ENCODE measurements at places on chromosomes 12 and 14.

- no peak for DNase-seq
These were observed 1049.0 kb downstream of the VRK1 start for GRCh38 chr14:97846156-97846555.

- DNase-seq: no peak
These were observed 64.5 kb upstream of the DAAM1 start for GRCh38 chr14:59123975-59124374.

- DNase-seq: no peak
These were observed 782 bp upstream of the PIWIL1 start for GRCh38 chr12:130336723-130337487.

- no peak for DNase-seq
These were observed 38.0 kb downstream of the TMEM63C start for GRCh38 chr14:77219591-77219990.

- DNase-seq: no peak
These were observed 6.4 kb upstream of the TSPAN8 start for GRCh38 chr12:71164166-71164565.

DNA sequence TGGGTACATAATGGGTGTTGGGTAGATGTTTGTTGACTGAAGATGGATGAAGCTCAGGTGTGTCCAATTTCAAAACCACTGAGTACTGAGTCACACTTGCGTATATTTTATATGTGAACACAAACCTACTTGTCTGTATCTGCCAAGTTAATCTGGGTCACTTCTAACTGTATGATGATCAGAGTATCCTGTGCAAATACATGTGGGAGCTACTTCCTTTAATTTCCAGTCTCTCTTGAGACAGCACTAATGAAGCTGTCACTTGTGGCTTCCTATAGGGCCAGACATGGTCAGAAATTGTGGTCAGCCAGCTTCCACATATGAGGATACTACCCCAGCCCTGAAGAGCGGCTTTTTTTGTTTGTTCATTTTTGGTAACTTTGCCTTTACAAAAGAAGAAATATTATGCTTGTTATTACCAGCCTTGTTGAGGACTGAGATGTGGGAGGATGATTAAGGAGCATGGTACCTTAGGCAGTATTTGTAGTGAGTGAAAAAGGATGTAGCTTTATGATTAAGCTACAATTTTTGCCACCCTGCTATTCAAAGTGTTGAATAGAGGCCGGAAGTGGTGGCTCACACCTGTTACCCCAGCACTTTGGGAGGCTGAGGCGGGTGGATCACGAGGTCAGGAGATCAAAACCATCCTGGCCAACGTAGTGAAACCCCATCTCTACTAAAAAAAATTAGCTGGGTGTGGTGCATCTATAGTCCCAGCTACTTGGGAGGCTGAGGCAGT is 32.4 kb downstream of the PLXNC1 start:
- DNase-seq: no peak

- DNase-seq: no peak
These were observed 196.3 kb downstream of the PPM1H start for GRCh38 chr12:62738616-62739015.

- DNase-seq: no peak
These were observed 75.7 kb downstream of the DIP2B start for GRCh38 chr12:50580436-50580835.

- no peak for DNase-seq
These were observed 10.0 kb downstream of the ANKRD9 start for GRCh38 chr14:102499401-102500157.

GRCh38 chr12:72323881-72324280 is 51.7 kb downstream of the TRHDE start:
- DNase-seq: no peak

DNA sequence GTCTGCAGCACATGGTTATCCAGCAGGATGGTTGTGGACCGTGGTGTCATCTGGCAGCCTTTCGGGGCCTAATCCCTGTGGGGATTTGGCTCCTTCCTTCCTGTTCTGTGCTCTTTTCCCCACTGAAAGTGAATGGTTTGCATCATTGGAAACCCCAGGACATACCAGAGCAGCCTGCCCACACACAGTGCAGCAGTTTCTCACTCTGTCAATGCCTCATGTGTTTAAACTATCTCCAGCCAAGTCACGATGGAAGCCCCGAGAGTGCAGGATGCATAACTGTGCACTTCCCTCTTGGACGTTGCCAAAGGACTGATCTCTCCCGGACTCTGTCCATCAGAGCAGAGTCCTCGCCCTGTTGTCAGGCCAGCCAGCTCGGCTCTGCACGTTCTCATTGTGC is 29.0 kb upstream of the AMN start:
- DNase-seq: no peak

DNA sequence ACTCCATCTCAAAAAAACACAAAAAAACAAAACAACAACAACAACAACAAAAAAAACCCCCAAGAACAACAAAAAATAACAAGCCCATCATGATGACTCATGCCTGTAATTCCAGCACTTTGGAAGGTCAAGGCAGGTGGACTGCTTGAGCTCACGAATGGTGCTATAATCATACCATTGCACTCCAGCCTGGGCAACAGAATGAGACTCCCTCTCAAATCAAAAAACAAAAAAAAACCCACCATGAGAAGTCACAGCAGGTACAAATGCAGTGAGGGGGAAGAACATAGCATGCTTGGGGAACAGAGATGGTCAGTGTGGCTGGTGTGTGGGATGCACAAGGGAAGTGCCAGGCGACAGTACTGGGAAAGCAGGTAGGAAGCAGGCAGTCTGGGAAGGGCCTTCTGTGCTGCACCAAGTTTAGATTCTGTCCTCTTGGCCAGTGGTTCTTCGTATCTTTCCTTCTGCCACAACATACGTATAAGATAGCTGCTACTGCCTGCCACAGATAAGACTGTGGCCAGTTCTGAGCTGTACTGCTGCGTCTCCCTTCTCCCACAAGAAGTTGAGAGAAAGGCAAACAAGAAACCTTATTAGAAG is 28.0 kb downstream of the ATG14 start:
- DNase-seq: no peak

DNA sequence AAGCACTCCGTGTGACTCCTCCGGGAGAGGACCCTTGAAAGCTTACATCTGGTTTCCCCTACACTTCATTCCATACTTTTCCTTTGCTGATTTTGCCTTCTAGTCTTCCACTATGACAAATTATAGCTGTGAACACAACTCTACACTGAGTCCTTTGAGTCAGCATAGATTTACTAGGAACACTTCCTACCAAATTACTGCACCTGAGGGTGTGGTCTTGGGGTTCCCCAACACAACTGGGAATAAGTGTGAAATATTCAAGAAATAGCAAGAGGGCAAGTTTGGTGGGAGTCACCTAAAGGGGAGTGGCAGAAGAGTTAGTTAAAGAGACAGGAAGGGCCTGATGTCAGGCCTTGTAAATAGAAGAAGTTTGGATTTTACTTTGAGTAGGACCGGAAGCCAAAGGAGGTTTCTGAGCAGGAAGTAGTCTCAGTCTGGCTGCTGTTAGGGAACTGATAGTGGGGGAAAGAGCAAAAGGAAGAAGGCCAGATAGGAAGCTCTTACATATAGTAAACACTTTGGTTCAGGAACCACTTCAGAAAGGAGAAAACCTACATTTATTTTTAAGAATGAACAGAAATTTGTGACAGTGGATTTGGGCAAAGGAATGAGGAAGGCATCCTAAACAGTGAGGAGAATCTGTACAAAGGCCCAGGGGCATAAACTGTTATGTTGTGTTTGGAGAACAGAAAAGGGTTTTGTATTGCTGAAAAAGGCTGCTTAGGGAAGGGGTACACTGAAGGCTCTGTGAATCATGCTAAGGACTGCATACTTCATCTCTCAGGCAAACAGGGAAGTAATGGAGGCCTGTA is 14.2 kb downstream of the SEL1L start:
- no peak for DNase-seq

DNA sequence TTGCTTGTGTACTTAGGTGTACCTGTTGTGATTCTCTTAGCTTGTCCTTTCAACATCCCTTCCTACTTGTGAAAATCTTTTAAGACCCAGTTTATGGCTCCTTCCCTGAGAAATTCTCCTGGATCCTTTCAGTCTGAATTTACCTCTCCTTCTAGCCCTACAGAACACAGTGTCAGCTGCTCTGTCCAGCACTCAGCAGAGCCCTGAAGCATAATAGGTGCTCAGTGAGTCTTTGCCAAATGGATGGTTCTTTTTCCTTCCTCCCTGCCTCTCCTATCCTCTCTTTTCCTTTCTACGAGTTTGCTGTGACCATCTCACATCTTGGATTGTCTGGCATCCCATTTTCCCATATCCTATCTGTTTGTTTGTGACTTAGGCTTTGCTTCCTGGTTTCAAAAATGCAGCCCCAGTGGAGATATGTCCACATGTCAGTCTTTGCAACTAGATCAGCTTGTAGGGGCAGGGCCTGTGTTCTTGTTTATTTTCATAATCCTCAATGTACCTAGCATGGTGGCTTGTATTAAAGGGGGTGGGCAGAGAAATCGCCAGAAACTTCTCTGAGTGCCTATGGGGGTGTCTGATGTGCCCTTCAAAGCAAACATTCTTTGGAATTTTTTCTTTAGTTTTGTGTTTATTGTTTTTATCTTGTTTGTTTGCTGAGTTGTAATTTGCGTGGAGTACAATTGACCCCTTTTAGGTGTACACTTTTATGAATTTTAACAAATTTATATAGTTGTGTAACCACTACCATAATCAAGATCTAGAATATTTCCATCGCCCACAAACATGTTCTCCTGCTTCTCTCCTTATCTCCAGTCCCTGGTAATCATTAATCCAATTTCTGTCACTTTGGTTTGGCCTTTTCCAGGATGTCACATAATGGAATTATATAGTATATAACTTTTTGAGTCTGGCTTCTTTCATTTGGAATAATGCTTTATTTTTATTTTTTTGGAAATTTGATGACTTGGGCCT is 62.8 kb downstream of the SMOC1 start:
- no peak for DNase-seq

DNA sequence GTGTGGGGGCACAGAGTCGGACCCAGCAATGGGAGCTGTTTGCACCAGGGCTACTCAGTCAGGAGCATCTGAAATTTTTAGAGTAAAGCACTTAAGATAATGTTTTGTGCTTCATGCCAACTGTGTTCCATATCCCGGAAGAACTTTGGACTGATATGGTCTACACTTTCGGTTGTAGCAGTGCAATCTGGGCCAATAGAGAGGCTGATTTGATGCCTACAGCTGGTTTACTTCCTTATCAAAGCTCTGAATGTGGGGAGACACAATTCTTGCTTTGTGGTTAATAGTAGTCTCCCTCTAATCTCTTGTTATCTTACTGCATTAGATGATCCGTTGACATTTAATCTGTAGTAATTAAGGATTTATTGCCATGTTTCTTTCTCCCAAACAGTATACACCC is 7.8 kb upstream of the VDR start:
- DNase-seq: no peak

- DNase-seq: no peak
These were observed 17.9 kb downstream of the SPTLC2 start for GRCh38 chr14:77598366-77599070.

DNA sequence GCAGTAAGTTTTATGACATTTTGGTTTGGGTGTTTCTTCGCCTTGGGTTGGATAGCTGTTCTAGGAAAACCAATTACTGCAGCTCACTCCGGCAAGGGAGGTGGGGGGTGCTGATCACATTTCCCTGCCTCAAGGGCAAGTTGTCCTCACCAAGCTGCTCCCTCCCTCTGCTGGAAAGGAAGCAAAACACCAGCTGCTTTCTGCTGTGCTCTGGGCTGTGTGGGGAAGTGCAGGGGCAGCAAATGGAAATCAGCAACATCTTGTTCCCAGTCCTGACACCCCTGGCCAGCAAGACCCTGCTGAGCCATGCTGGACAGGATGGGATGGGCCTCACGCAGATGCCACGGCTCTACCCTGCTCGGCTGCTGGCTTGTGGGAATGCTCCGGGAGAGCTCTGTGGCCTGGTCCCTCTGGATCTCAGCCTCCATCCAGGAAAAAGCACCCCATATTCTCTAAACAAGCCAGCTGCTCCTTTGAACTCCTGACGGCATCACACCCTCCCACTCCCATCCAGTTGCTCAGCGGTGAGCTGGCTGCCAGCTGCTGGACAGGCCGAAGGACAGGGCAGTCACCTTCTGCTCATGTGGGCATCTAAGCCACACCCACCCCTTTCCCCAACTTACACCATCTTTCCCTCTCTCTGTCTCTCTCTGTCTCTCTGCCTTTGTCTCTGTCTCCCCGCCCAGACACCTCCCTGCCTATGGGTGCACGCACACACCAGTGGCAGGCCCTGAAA is 52.4 kb upstream of the EIF5 start:
- DNase-seq: no peak

- no peak for DNase-seq
These were observed 2.5 kb upstream of the DACT1 start for GRCh38 chr14:58635091-58635830.

- DNase-seq: no peak
These were observed 559 bp upstream of the LMBR1L start for GRCh38 chr12:49111206-49111605.

DNA sequence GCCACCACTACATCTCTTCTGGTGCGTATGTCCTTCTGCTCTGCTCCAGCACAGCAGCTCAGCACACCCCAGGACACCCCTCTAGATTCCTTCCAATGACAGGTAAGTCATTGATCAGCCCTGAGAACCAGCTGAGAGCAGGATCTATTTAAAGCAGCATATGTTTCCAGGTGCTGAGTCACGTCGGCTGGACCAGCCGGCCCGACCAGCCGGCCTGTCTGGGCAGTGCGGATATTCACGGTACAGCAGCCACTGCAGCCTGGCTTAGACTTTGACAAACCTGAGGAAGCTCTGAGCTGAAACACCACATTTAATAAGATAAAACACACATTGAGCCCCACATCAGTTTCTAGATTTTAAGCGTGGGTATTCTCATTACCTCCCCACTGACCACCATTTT is 31.8 kb upstream of the RPH3A start:
- DNase-seq: no peak

DNA sequence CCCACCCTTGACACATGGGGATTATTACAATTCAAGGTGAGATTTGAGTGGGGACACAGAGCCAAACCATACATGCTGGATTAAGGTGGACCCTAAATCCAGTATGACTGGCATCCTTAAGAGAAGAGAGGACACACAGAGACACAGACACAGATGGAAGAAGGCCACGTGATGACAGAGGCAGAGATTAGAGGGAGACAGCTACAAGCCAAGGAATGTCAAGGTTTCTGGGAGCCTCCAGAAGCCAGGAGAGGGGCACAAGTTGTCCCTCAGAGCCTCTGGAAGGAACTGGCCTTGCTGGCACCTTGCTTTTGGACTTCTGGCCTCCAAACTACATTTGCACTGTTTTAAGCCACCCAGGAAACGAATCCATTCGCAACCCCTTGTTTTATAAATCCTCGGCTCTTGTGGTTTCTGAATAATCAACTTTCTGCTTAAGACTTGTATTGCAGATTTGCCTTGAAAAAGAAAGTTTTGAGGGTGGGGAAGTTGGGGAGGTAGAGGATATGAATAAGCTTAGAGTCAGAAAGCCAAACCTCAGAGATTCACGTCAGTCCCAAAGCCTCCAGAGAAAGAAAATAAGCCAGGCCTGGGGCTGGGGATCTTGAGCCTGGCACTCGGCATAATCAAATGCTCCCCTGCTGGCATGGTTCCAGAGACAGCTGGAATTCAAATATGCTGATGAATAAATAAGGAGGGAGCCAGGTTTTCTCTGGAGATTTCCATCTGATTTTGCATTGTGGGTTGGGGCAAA is 224.2 kb upstream of the PWP1 start:
- no peak for DNase-seq

- DNase-seq: no peak
These were observed 908 bp downstream of the ENTPD5 start for GRCh38 chr14:74018174-74018585.
